ENCODE measurements at places on chromosomes 2 and 18. TPM values are rescaled to one million over a fixed set of nuclear protein-coding genes. Genes with fewer than 3 reads are reported as not detected.

DNA sequence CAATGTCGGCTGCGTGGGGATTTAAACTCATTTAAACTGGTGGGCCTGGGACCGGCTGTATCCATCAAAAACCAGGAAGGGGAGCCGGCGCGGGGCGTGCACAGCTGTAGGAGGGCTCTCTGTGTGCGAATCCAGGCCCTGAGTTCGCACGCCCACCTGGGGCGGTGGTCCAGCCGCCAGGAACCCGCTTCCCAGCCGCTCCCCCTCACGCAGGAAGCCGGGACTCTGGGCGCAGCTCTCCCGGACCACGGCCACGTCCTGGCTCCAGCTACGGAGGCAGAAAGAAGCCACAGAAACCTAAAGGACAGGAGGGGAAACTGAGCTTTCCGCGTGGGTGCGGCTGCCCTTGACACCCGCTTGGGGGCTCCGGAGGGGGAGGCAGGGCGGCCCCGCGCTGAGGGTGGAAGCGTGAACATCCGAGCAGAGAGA is 80.6 kb downstream of the GFPT1 start:
- no peak for DNase-seq

EML6 gene
- 0.20 TPM for total RNA-seq

DNA sequence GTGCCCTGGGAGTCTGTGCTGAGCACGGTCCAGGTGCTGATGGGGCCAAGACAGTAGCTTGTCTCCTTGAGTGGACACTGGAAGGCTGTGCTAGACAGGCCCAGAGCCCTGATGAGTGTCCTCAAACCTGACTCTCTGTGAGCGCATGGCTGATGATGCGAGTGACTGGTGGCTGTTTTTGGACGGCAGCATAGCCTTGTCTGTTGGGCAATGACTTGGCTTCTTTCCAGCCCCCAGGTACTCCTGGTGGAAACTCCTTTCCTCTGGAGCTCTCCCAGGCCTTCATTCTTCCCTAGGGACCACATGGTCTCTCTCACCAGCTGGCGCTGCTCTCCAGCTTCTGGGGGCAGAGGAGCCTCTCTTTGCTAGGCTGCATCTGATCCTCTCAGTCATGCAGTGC is 207.6 kb upstream of the SMIM21 start:
- no peak for DNase-seq

DNA sequence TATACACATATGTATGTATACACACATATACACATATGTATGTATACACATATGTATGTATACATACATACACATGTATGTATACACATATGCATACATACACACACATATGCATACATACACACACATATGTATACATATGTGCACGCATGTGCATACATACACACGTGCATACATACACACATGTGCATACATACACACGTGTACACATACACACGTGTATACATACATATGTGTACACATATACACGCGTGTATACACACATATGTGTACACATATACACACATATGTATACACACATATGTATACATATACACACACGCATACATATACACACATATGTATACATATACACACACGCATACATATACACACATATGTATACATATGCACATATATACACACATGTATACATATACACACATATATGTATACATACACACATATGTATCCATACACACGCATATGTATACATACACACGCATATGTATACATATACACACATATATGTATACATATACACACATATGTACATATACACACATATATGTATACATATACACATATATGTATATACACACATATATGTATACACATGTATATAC is 21.5 kb downstream of the NABP1 start:
- DNase-seq = no peak

MRPL53 gene
- total RNA-seq = 33.2 TPM

DNA sequence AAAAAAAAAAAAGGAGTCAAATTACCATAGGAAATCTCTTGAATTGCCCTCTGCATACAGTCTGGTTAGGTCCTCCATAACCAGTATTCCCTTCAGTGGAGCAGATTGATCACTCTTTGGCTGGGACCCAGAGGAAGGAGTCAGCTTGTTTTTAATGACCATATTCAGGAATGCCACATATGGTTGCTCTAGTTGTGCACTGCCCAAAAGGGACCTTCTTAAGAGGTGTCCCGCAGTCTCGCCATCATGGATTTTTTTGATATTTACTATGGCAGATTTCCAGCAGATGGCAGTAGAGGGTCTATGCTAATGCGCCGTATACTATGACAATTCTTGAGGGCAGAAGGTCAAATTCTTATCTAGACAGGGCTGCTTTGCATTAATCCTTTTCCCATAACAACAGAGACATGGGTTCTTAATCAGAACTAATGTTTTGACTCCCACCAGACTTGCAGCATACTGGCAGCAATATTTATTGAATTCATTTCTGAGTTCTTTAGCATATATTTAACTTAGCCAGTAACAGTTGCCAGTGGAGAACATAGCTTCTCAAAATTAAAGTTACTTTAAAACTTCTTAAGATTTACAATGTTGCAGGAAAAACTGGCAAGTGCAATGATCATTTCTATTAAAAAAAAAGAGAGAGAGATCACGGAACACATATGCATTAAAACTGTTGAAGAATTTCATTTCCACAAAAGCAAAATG is 31.8 kb upstream of the INPP4A start:
- peak; percentile 78 for DNase-seq

- DNase-seq = no peak
Measured at GRCh38 chr18:76465630-76466409, 29.2 kb downstream of the ZNF516 start.

GRCh38 chr2:219689676-219690628 is 62.5 kb downstream of the SLC4A3 start:
- peak; percentile 23 for DNase-seq

DNA sequence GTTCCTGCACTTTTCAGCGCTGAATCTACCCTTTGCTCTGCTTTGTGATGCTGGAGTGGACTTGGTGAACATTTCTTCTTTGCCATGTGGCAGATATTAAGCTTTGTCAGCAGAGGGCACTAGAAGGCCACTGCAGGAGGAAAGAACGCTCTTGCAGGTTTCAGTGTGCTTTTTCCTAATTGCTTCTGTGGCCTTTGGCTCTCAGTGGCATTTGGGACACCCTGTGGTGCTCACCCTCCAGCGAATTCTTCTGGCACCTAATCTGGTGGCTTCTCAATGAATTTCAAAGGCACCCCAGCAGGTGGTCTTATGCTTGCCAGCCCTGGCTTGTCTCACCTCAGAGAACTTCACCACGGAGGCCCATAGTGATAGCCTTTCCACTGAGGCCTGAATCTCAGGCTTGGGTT is 146.7 kb downstream of the MYO3B start:
- DNase-seq = peak; percentile 54

GRCh38 chr2:49222975-49223528 is 68.7 kb upstream of the FSHR start:
- no peak for DNase-seq

KCNG3 gene
- 3.9 TPM for total RNA-seq

DNA sequence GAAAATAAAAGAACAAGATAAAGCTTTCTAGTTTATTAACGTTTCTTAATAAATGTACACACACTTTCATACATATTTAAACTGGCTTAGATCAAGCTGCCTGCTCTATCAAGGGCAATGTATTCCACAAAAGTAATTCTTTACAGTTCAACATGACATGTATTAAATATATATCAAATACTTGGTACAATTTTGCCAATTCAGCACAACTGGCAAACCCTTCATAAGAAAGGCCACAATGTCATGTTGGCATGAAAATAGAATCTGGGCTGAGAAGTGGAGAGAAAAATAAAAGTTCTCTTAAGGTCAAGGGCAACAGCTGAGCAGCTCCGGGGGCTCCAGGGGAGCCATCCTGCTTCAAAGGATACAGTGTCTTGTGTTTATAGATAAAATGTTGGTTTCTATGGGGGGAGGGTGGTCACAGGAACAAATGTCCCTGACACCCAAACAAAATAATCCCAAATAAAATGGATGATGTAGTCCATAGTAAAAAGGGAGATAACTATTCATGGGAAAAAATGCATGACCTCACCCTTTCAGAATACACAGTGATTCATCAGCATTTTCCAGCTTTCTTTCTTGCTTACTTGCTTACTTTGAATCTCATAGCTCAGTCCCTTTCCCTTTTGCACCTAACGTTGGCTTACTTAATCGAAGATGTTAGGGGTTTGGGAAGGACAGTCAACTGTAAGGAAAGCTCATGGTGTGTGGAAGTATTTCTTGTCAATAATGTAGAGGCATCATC is 494.9 kb downstream of the NYAP2 start:
- DNase-seq = no peak

DNA sequence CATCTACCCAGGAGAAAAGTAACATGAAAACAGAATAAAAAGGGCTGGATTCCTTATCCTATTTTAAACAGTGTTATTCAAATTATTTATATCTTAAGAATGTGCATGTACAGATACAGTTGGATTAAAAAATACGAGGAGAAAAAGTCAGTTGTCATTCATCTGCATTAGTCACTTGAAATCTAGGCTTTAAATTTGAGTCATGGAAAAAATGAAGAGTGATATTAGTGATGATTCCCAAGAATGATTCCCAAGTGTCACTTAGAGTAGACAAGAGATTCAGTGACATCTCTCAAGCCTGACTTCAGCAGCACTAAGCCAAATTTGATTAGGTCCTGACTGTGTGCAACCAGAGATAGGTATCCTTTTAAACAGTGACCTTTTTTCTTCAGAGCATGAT is 394.2 kb downstream of the IRS1 start:
- DNase-seq = no peak

UGGT1 gene
- 18.1 TPM for total RNA-seq

- no peak for DNase-seq
Measured at GRCh38 chr2:224532931-224533330, 52.2 kb downstream of the CUL3 start.

GRCh38 chr18:63297687-63298399 is 21.7 kb downstream of the BCL2 start:
- DNase-seq = peak; percentile 27

DNA sequence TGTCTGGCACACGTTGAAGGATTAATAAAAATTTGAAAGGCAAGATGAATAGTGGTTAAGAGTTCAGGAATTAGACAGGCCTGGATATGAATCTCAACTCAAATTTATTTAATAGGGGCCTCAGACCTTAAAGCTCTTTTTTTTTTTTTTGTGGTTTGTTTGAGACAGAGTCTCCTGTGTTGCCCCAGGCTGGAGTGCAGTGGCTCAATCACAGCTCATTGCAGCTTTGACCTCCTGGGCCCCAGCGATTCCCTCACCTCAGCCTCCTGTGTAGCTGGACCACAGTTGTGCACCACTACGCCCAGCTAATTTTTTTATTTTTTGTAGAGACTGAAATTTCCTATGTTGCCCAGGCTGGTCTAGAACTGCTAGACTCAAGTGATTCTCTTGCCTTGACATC is 3.0 kb downstream of the ZRANB3 start:
- DNase-seq = no peak

DNA sequence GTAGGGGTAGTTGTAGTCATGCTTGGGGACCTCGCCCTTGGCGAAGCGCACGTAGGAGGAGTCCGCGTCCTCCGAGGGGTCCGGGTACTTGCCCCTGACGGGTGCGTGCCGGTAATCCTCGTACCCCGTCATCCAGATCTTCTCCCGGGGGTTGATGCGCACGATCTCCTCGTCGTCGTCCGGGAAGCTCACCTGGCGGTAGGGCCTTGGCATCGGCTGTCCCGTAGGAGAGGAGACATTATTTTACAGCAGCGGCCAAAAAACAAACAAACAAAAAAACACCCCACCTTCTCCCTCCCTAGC is 86.3 kb downstream of the ACTR2 start:
- DNase-seq = no peak

GRCh38 chr2:149204686-149205085 is 125.7 kb upstream of the LYPD6 start:
- no peak for DNase-seq

DNA sequence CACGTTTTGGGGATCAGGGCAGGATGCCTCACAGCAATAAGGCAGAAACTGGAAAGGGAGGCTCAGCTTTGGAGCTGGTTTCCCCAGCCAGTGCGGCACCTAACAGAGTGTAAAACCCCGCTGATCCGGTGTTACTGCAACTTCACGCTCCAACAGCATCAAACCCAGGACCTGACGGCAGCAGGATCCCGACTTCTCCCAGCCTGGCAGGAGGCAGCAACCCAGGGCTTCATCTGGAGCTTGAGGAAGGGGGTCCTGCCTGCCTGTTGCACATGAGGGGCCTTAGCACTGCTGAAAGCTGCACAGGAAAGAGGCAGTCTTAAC is 209.8 kb downstream of the MGAT5 start:
- DNase-seq = no peak

DNA sequence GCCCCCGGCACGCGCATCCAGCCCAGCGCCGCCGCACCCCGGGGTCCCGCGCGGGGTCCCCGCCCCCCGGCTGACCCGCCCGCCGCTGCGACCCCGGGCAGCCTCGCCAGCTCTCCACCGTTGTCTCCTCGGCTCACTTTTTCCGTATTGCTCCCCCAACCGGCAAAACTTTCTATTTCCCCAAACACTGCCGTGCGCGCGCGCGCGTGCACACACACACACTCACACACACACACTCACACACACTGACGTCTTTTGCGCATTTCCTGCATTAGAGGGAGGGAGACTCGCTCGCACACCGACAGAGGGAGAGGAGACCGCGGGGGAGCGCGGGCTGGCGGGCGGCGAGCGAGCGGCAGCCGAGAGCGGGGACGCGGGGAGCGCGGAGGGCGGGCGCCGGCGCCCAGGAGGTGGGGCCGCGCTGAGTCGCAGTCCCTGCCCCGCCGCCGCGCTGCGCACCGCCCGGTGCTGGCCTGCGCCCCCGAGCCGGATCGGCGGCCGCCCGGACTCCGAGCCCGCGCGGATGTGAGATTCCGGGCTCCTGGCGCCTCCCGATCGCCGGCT is 542 bp upstream of the PRKCE start:
- DNase-seq = peak; percentile 90

DNA sequence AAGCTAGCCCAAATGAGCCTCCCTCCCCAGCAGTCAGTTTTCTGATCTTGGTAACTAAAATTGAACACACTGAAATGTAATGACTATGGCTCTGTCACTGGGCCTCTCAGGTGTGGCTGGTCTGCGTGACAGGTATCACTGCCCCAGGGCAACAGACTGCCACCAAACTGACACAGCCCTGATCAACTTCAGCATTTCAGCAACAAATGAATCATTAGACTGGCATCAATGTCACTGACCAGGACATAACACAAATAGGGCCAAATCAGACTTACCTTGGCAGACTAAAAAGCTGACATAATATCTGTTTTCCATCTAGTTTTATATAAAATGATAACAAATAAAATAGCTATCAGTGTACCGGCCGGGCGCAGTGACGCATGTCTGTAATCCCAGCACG is 290.8 kb upstream of the CHAC2 start:
- DNase-seq = no peak

TUBA4A gene
- total RNA-seq = 5.0 TPM

- no peak for DNase-seq
Measured at GRCh38 chr18:23196119-23197007, 61.1 kb downstream of the CABLES1 start.

DNA sequence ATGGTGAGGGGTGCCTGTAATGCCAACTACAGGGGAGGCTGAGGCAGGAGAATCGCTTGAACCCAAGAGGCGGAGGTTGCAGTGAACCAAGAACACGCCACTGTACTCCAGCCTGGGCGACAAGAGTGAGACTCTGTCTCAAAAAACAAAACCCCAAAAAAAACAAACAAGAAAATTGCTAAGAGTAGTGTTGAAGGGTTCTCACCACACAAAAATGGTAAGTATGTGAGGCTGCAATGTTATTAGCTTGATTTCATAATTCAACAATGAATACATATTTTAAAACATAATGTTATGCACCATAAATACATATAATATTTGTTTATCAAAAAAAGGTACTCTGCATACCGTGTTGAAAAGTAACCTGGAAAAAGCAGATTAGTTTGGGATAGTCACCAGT is 45.8 kb downstream of the PSMG2 start:
- no peak for DNase-seq

All from G401 (cell line).